ENCODE measurements at places on chromosomes 2 and 18. TPM values are rescaled to one million over a fixed set of nuclear protein-coding genes. Genes with fewer than 3 reads are reported as not detected.

GRCh38 chr2:179096090-179096489 is 46.2 kb upstream of the CCDC141 start:
- H3K4me3 ChIP-seq, result no peak overlapping the region
- H3K27me3 ChIP-seq, result no peaks in the 10 kb centered on the region
- no peaks in the 10 kb centered on the region for H3K36me3 ChIP-seq
- H3K4me1 ChIP-seq, result no peaks in the 10 kb centered on the region

DNA sequence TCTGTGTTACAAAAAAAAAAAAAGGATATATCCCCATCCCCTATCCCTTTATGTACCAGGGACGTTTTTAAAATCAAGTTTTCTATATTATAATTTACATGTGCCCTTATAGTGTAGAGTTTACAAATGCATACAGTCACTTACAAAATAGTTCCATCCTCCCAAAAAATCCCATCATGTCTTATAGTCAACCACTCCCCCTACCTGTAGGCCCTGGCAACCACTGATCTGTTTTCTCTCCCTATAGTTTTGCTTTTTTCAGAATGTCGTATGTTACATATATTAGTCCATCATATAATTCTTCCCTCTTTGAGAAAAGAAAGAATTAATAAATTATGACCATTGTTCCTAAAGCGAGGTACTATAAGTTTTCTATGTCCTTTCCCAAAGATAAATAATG is 17.8 kb downstream of the CFAP210 start:
- H3K36me3 ChIP-seq, result no peaks in the 10 kb centered on the region
- H3K27ac ChIP-seq, result no peak overlapping the region
- no peak overlapping the region for H3K4me3 ChIP-seq
- no peak for DNase-seq
- H3K27me3 ChIP-seq, result no peaks in the 10 kb centered on the region
- no peaks in the 10 kb centered on the region for H3K4me1 ChIP-seq

DNA sequence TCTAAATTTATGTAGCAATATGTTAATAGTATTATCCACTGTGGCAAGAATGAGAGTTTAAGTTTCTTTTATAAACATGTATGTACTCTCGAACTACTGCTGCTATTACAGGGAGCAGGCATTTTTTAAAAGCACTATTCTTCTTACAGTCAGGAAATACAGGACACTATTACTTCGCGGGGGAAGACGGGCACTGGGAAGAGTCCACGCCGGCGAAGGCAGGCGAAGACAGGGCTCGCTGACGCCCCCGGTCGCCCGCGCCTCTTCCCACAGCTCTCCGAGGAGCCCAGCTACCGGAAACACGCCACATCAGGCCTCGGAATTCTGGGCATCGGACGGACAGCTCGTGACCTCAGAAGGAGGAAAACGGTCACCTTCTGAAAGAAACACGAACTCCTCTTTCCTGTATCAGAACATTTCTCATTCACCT is 90.2 kb downstream of the FAM161A start:
- no peaks in the 10 kb centered on the region for H3K27me3 ChIP-seq
- H3K4me3 ChIP-seq, result peak overlapping the region; percentile 56
- no peaks in the 10 kb centered on the region for H3K36me3 ChIP-seq
- H3K27ac ChIP-seq, result peak overlapping the region; percentile 97
- no peaks in the 10 kb centered on the region for H3K4me1 ChIP-seq

DNA sequence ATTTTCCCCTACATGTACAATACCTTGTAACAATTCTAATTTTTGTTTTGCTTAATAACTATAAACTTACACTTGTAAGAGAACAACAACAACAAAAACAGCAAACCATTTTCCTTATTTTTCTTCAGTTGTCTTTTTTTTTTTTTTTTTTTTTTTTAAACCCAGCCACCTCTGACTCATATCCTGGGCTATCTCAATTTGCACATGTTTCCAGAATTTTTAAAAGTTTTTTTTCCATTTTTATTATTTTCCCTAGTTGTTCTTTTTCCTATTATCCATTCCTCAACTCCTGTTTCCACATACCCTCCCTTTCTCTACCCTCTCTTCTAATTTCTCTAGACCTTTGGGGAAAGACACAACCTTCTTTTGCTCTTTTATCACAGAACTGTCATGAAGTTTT is 112.5 kb downstream of the EFEMP1 start:
- no peak overlapping the region for H3K27ac ChIP-seq
- H3K27me3 ChIP-seq, result no peaks in the 10 kb centered on the region
- no peak for DNase-seq
- no peaks in the 10 kb centered on the region for H3K36me3 ChIP-seq
- no peak overlapping the region for H3K4me3 ChIP-seq

DNA sequence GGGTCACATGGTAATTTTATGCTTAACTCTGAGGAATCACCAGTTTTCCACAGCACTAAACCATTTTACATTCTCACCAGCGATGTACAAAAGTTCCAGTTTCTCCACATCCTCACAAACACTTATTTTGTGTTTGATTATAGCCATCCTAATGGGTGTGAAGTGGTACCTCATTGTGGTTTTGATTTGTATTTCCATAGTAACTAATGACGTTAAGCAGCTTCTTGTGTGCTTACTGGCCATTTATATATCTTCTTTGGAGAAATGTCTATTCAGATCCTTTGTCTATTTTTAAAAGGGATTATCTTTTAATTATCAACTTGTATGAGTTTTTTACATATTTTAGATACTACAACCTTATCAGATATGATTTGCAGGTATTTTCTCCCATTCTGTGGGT is 42.0 kb downstream of the CCDC150 start:
- no peaks in the 10 kb centered on the region for H3K4me1 ChIP-seq
- no peaks in the 10 kb centered on the region for H3K36me3 ChIP-seq
- no peak overlapping the region for H3K4me3 ChIP-seq
- H3K27me3 ChIP-seq, result no peaks in the 10 kb centered on the region
- H3K27ac ChIP-seq, result no peak overlapping the region

DNA sequence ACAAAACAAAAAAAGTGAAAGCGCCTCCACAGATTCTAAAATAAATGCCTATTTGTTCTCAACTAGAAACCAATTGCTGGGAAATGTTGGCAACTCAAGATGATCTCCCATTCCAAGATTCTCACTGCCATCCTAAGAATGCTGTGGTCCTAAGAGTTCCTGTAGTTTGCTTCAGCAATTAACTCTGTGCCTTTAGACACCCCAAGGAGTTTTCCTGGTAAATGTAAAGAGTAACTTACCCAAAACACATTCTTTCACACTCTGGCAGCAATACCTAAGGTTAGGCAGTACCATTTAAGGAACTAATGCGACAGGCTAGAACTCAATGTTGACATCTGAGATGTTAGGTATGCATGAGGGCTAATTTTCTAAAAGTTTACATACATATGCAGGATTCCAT is 58.8 kb upstream of the TANK start:
- H3K27ac ChIP-seq, result no peak overlapping the region
- peaks cover 17% of the 10 kb centered on the region for H3K4me1 ChIP-seq
- DNase-seq, result no peak
- H3K4me3 ChIP-seq, result no peak overlapping the region
- no peaks in the 10 kb centered on the region for H3K27me3 ChIP-seq

- peaks cover 38% of the 10 kb centered on the region for H3K4me1 ChIP-seq
- no peaks in the 10 kb centered on the region for H3K27me3 ChIP-seq
- H3K27ac ChIP-seq, result no peak overlapping the region
- peaks cover 1% of the 10 kb centered on the region for H3K36me3 ChIP-seq
- no peak overlapping the region for H3K4me3 ChIP-seq
Observed at GRCh38 chr2:208015475-208015874, 9.9 kb downstream of the PLEKHM3 start.

DNA sequence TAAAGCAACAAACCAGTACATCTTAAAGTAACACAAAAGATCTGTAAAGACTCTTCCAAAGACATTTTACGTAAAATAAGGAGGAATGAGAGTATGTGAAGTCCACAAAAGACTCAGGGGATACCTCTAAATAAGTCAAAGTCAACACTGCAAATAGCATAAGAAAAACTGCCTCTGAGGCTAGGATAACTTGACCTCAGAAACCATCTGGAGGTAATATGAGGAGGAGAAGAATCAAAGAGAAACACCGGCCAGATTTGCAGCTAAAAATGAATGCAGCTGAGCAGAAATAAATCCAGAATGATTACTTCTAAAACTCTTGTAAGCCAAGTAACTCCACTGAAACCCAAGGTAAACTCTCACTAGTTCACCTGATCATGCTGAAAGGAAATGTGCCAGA is 52.2 kb upstream of the ERMN start:
- H3K4me3 ChIP-seq, result no peak overlapping the region
- H3K36me3 ChIP-seq, result no peaks in the 10 kb centered on the region
- DNase-seq, result no peak
- H3K4me1 ChIP-seq, result no peaks in the 10 kb centered on the region

The SPR gene
- total RNA-seq, result 49.6 TPM

The PLEK gene
- not detected for total RNA-seq

The TDRD15 gene
- total RNA-seq, result not detected

All from Caco-2 (cell line).